ENCODE measurements at places on chromosomes 3 and 15.

GRCh38 chr3:41569632-41570305 is 370.5 kb downstream of the CTNNB1 start:
- DNase-seq, result no peak

DNA sequence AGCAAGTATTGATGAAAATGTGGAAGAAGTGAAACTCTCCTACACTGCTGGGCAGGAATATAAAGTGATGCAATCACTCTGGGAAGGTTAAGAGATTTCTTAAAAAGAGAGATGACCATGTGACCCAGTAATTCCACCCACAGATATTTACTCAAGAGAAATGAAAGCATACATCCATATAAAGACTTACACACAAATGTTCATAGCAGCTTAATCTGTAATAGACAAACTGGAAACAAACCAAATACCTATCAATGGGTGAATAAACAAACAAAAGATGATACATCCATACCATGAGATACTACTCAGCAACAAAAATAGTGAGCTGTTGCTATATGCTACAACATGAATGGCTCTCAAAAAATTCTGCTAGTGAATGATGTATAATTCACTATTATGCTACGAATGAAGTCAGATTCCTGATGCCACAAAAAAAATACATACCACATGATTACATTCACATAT is 463.3 kb downstream of the MAGI1 start:
- DNase-seq, result no peak

DNA sequence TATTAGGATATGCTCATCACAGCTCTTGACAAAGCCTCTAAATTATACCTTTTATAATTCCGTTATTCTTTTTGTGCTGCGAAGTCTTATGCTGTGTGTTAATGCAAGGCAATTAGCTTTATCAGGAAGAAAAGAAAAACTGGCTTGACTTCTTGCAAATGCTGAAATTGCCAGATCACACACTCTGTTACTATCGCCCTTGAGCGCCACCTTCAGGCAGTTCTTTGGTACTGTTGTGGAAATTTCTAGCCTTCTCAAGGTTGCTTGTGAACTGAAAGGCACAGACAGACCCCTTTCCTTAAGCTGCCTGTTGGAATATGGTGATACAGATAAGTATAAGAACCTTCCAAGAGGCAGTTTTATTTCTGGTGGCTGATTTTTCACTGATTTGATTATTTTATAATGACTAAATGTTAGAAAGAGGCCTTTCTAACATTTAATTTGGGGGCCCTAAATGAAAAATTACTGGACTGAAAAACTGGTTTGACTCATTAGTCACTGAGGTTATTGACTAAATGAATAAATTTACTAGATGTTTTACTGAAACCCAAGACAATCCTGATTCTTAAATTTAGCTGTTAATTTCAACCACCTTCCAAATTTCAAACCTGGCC is 126.2 kb upstream of the RASGRP1 start:
- no peak for DNase-seq

DNA sequence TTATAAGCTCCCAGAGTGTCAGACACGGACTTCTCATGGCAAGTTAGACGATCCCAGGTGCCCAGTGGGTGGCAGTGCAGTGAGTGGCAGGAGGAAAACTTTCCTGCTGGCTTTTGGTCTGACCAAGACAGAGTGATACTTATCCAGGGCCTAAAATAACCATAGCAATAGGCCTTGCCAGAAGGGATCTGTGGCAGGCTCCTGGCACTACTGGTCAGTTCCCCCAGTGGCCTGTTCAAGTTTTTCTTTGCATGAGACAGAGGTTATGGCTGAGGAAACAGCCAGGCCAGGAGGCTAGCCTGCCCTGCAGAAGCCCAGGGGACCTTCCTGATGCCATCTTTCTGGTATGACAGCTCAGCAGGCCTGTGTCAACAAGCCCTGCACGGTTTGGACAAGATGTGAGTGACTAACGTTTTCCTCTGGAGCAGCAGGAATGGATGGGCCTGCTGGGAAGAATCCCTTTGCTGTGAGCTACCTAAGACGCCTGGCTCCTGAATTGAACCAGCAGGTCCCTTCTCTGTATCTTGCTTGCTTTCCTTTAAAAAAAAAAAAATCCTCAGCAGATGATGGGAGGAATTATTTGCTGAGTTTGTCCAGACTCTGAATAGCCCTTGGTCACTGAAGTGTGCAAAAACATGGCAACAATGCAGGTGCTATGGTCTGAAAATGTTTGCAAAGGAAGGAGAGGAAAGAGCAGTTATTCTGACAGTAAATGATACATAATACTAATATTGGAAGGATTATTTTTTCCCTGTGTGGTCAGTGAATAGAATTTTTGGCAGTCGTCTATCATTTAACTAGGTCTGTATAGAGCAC is 18.0 kb downstream of the SCG5 start:
- DNase-seq, result no peak

DNA sequence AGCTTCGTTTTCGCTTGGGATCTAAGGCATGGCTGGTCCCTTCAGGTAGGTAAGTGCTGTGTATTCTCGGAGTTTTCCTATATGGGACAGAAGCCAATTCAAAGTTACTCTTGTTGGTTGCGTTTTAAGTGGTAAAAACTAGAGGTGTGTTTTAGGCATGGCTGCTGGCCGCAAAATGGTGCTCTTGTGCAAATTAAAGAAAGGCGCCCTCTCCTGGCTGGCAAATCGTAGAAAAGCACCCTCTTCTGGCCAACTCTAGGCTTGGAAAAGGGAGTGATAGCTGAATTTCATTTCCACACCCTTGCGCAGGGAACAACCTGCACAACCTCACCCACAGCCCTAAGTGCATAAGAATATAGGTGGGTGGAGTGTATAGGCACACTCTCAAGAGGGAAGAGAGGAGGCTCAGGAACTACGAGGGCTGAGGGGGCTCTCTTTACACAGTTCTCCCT is 23.5 kb downstream of the DRD3 start:
- DNase-seq, result no peak

GRCh38 chr3:103380391-103380790 is 945.6 kb downstream of the ZPLD1 start:
- DNase-seq, result no peak

DNA sequence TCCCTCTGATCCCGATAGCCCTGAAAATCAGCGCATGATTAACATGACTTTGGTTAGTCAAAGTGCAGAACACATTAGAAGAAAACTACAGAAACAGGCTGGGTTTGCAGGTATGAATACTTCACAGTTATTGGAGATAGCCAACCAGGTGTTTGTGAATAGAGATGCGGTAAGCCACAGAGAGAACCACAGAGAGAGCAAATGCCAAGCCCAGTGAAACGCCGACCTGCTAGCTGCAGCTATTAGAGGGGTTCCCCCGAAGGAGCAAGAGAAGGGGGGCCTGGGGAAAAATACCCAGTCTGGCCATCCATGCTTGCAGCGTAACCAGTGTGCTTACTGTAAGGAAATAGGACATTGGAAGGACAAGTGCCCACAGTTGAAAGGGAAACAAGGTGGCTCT is 523.9 kb upstream of the CNTN3 start:
- DNase-seq, result no peak

DNA sequence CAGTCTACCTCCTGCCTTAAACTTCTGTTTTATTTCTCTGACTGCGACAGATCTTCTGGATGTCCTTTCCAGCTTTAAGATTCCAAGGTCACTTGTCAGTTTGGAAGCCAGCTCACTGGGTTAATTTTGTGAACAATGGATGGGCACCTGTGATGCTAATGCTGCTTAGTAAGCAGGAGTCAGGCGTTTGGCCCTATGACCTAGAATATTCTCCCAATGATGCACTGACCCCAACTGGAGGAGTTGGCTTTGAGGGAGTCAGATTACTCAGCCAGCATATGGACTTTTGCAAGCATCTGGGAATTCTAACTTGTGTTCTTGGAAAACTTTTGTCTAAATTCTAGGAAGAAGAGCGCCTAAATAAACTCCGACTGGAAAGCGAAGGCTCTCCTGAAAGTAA is 28.1 kb downstream of the HACD3 start:
- no peak for DNase-seq

DNA sequence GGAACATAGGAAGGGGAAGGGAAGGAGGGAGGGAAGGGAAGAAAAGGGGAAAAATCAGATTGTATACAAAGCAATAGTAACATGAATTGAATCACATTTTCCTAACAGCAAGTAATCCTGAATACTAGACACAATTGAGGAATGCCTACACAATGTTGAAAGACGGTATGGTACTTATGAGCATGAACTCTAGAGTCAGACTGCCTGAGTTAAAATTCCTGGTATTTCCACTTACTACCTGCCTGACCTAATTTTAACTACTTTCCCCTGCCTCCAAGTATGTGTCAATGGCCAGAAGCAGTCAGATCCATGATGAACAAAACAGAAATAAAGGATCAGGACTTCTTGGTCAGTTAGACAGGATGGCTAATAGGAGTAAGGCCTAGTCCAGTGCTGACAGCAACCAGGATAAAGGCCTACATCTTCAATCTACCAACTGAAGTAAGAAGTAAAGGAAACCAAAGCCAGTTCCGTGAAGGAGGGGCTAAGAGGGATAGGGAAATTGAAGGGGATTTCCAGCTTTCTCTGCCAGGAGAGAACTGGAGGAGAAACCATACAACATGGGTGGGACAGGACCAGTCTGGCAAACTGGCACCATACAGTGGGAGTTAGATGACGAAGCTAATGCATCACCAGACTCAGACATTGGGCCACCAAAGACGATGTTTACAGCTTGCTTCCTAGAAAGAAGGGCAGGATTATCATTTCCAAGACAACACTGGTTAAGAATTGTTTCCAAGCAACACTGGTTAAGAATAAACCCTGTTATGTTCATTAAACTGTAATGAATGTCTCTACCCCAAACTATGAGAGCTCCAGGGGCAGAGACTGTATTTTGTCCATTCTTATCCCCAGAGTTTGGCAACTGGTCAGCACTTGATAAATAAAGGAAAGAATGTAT is 151.6 kb upstream of the UBE2E2 start:
- DNase-seq, result no peak

- no peak for DNase-seq
Observed at GRCh38 chr3:732326-732928, 360.4 kb upstream of the CNTN6 start.

GRCh38 chr3:49248840-49249227 is 28.2 kb downstream of the C3orf62 start:
- no peak for DNase-seq

- DNase-seq, result no peak
Observed at GRCh38 chr15:38853608-38854007, 289.0 kb upstream of the RASGRP1 start.

- DNase-seq, result no peak
Observed at GRCh38 chr15:39406485-39406884, 174.4 kb upstream of the THBS1 start.

- DNase-seq, result no peak
Observed at GRCh38 chr3:188000361-188000861, 153.5 kb upstream of the LPP start.

- no peak for DNase-seq
Observed at GRCh38 chr3:3170998-3171397, 8.5 kb downstream of the CRBN start.

GRCh38 chr15:69337138-69337537 is 38.4 kb downstream of the PAQR5 start:
- DNase-seq, result no peak

- DNase-seq, result no peak
Observed at GRCh38 chr15:25188051-25188450, 233.3 kb downstream of the SNRPN start.

GRCh38 chr15:79881668-79882067 is 15.1 kb downstream of the MTHFS start:
- DNase-seq, result no peak

GRCh38 chr15:72778796-72779195 is 4.8 kb downstream of the ADPGK start:
- DNase-seq, result no peak

GRCh38 chr15:38671006-38671387 is 106.4 kb upstream of the RASGRP1 start:
- no peak for DNase-seq

GRCh38 chr3:156250550-156250949 is 130.2 kb downstream of the KCNAB1 start:
- no peak for DNase-seq

DNA sequence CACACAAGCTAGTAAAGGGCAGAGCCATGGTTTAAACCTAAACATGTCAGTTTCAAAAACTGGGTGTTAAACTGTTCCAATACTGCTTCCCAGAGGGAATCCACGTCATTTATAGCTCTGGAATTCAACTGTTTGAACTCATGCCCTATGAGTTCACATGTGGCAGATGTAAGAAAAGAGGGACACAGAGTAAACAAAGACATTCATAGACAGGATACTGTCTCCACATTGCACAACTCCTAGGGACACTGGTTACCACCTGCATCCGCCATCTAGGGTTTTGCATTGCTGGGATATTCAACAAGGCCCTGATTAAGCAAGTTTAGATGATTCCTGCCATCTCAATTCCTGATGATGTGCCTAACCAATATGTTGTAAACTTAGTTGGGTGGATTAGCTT is 134.1 kb upstream of the COL8A1 start:
- DNase-seq, result no peak

- DNase-seq, result no peak
Observed at GRCh38 chr3:141644931-141645330, 93.2 kb upstream of the RNF7 start.

DNA sequence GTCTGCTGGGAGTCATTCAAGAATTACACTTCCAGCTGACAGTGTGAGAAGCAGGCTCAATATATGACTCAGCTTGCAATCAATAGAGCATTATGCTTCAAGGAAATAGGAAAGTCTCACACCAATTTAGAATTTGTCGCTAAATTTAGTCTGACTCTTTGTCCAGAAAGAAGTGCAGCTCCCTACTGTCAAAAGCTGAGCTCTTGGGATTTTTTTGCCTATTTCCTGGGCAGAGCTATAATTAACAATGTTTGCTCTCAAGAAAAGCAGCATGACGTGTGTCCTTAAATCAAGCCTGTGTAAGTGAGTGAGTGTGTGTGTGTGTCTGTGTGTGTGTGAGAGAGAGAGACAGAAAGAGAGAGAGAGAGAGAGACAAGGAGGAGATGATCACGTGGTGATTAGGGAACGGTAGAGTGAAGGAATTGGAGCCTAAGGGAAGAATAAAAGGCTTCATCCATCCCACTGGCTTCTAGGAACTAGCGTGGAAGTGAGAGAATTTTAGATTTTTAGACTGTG is 16.4 kb upstream of the SLC35G2 start:
- no peak for DNase-seq

- no peak for DNase-seq
Observed at GRCh38 chr3:179330438-179330837, 7.6 kb downstream of the ZNF639 start.

- DNase-seq, result no peak
Observed at GRCh38 chr3:197463279-197463678, 92.5 kb downstream of the BDH1 start.

Data from cortex of kidney (tissue), 1 donor.